Placental epithelial cell (primary cell): ENCODE measurements at places on chromosomes 4 and X. TPM values are rescaled to one million over a fixed set of nuclear protein-coding genes. Genes with fewer than 3 reads are reported as not detected.

Gene GDPD2
- 0.11 TPM in 1 of 2 replicates, not detected in the other for total RNA-seq

Gene NXF2B
- not detected in 2 replicates for total RNA-seq

Gene MTHFD2L
- total RNA-seq, result 13.3 and 28.7 TPM in 2 replicates

Gene TAF7L
- under 0.01 TPM in 1 of 2 replicates, not detected in the other for total RNA-seq

Gene EGF
- 2.0 and 2.1 TPM in 2 replicates for total RNA-seq

Gene S100G
- not detected in 2 replicates for total RNA-seq

Gene RAI2
- total RNA-seq, result not detected in 2 replicates

Gene NUDT10
- 0.39 TPM in 1 of 2 replicates, not detected in the other for total RNA-seq

Gene MSX1
- under 0.01 and 1.1 TPM in 2 replicates for total RNA-seq
